ENCODE measurements at places on chromosomes 3 and 15. TPM values are rescaled to one million over a fixed set of nuclear protein-coding genes. Genes with fewer than 3 reads are reported as not detected.

DNA sequence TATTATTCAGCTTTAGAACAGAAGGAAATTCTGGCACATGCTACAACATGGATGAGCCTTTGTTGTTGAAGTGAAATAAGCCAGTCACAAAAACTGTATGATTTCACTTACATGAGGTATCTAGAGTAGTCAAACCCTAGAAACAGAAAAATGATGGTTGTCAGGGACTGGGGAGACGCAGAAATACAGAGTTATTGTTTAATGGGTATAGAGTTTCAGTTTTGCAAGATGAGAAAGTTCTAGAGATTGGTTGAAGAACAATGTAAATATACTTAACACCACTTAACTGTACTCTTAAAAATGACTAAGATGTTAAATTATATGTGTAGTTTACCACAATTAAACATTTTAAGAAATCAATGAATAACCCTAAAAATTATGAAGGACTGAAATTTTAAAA, 15.8 kb downstream of the SPTSSB start:
- DNase-seq, result no peak

DNA sequence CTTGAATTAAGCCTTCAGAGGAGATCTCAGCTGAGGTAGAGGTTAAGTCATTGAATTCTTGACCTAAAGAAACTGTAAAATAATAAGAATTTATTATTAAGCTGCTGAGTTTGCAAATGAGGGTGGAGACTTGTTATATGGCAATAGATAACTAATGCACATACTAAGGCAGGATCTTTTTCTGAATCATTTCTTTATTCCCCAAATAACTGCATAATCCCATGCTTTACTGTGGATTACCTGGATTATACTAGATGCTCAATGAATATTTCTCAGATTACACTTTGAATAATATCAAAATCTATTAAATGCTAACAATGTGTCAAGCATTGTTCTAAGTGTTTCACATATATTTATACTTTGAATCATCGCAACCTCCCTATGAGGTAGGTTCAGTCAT, 532.5 kb downstream of the NAALADL2 start:
- DNase-seq, result no peak

The COL6A5 gene
- not detected for total RNA-seq

DNA sequence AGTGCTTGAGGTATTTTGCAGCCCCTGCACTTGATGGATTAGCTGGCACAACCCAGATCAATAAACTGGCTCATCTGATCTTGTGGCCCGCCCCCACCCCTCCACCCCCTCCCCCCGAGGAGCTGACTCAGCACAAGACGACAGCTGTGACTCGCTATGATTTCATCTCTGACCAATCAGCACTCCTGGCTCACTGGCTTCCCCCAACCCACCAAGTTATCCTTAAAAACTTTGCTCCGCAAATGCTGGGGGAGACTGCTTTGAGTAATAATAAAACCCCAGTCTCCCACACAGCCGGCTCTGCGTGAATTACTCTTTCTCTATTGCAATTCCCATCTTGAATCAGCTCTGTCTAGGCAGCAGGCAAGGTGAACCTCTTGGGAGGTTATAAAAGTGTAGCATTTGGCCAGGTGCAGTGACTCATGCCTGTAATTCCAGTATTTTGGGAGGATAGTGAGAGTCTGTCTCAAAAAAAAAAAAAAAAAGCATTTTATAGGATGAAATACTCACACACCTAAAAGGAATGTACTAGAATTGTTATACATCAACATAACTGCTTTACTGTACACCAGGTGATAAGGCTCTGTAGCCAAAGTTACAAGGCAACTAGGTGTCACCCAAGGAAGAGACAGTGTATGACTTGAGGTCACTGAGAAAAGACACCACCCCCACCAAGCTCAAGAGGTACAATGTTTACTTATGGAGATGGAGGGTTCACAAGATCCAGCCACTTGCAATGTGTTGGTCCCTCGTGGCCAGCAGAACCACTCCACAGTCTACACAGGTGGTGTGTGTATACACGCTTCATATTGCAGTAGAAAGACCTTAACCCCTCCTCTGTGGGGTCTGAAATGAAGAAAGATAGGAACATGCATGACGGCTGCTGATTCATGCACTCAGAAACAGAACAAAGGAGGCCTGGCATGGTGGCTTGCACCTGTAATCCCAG, 8.6 kb downstream of the ZNF445 start:
- DNase-seq, result peak; percentile 57

- DNase-seq, result peak; percentile 98
Observed at GRCh38 chr3:110773413-110773954, 298.1 kb upstream of the NECTIN3 start.

DNA sequence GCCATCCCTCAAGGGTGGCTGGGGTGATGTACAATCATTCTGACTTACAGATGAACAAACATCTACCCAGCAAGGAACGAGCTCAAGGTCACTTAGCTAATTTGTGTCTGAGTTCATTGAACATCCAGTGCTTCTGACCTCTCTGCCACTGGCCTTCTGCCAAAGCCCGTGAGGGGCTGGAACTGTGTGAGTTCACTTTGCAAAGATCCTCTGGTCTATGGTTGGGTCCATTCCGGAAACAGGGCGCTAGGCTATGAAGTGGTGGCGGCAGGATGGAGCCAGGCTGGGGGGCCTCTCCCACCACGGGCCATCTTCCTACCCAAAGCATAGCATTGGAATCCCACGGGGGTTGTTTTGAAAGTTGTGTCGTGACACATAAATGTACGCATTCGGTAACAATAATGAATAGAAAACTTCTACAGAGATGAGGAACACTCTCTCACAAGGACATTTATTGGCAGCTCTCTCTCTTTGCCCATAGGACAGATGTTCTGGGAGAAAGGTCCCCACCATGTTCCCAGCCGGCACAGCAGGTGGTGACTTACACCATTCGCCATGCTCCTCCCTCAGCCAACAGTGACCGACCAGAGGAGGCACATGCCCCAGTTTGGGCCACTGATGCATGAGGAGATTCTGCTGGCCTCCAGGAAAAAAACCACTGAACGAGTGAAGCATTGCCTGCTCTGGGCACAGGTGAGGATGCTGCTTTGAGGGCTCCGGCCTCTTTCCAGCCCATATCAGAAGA, 214.7 kb upstream of the CHRNA7 start:
- no peak for DNase-seq

The CDHR4 gene
- not detected for total RNA-seq

GRCh38 chr3:66762916-66763693, 235.0 kb upstream of the KBTBD8 start:
- DNase-seq, result peak; percentile 90

DNA sequence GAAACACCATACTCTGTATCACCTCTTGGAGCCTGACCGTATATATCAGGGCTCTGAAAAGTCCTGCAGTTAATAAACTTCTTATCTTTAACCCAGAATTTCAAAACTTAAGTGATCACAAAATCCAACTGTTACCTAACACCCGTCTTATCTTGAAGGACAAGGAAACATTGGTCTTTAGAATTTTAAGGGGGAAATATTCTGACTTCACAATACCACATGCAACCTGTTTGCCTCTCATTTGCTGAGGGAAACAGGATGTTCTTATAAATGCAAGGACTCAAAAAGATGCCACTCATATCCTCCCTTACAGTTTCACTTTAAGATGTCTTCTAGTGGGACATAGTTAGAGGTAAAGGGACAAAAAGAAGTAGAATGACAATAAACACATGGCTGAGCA, 67.9 kb downstream of the CRTC3 start:
- no peak for DNase-seq

DNA sequence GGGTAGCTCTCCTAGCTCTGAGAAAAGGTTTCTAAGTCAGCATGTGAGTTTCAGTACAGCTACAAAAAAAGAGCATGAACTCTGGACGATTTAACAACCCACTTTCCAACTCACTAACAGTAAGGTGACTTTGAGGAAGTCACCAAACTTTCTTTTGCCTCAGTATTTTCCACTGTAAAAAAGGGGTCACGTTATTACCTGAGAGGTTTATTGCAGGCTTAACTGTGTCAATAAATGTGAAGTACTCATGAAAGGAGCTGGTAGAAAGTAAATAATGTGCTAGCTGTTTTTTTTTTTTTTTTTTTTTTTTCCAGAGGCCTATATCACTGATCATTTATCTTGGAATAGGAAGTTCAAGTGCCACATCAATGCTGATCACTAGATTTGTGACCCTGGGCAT, 89.3 kb downstream of the PLSCR2 start:
- no peak for DNase-seq

GRCh38 chr3:63774781-63775180, 44.3 kb upstream of the C3orf49 start:
- no peak for DNase-seq

The BNC1 gene
- 0.54 TPM for total RNA-seq

DNA sequence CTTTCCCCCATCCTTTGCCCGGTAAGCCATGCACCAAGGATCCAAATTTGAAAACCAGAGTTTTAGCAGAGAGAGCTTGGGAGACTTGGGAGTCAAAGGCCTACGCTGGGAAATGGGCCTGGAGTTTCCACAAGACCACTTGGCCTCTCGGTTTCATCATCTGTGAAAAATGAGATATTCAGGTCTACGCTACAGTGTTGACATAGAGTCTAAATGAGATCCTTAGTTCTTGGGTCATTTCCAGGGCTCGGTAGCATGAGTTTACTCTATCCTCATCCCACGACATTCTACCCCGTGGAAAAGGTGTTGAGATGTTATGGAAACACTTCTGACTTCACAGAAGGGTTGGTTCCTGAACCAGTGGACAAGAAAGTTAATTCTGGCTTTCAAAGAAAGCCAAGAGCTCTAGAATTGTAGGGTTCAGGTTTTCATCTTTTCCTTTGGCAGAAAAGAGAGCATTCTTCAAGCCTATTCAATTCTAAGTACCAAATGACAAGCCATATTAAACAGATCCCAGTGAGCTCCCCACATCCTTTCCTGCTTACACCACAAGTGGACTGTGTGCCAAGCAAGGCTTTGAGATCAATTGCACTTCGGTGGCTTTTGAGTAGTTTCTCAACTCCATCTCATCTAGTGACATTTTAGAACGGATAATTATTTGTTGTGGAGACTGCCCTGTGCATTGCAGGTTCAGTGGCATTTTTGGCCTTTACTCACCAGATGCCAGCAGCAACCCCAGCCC, 219.7 kb downstream of the SLCO3A1 start:
- peak; percentile 41 for DNase-seq

DNA sequence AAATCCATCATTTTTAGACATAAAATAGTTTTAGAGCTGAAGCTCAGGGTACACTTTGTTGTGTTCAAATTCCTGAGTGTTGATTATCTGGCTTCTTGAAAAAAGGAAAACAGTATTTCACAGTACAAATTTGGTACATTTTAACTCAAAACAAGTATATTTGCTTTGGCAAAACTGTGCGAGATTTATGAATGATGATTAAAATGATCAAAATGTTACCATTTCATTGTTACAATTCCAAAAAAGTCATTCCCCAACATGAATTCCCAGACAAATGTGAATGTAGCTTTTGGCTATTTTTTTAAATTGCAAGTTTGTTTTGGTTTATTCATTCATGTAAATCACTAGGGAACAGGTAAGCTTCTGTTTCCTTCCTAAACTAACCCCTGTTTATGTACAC, 347.4 kb upstream of the DCBLD2 start:
- no peak for DNase-seq

The LYZL4 gene
- not detected for total RNA-seq

DNA sequence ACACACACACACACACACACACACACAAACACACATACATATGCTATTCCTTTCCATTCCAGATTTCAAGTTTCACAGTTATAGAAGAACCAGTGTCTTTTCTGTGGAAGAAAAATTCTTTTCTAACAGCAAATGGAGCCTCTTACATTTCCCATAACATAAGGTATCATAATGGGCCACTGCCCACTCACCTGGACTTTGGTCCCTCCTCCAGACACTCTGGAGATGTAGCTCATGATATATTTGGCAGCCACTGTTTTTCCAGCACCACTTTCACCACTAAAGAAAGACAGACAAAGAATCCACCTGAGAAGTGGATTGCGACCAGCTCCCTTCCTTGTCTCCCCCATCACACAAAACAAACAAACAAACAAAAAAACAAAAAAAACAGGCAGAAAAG, 29.8 kb downstream of the LDHAL6B start:
- DNase-seq, result no peak

DNA sequence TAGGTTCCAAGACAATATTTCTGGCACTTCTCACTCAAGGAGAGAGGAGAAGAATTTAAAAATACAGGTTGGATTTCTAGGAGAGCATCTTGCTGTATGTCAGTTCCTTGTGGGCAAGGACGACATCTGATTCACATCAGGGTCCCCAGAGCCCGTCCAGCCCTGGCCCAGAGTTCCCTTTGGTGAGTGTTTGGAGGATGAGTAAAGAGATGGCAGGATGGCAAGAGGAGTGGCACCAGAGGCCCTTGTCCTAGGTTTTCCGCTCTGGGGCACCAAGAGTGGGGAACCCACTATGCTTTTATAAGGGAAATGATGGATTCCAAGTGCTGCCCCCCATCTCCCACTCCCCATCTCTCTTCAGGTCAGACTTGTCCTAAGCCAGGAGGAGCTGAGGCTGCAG, 181.8 kb downstream of the TBC1D2B start:
- no peak for DNase-seq

GRCh38 chr15:77039848-77040247, 31.1 kb downstream of the TSPAN3 start:
- DNase-seq, result no peak

- peak; percentile 24 for DNase-seq
Observed at GRCh38 chr15:68775671-68776476, 44.8 kb downstream of the ANP32A start.

The SLC22A13 gene
- under 0.01 TPM for total RNA-seq

DNA sequence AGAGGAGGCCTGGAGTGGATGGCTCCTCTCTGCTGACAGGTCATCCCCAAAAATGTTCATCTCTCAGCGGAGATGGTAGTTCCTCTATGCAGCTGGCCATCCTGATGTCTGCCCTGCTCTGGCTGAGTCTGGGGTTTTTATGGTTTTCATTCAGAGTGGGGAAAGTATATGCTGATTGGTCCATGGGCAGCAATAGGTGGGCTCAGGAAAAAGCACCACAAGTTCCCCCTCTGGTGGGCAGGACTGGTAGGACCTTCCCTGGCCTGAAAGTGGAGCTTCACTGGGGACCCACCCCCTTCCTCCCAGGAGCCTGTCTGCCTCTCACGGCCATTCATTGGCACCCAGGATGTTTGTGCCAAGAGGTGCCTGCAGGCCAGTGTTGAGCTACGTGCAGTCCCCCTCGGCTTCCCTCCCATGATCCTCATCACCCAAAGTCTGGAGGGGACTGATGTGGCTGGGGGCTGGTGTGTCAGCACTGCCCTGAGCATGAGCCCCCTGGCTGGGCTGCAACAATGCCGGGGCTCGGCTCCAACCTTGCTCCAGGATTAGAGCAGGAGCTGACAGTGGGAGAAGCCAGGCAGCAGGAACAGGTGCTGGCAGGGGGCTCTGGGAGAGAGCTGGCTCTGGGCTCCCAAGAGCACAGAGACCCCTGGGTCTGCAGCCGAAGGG, 13.1 kb upstream of the BLOC1S6 start:
- no peak for DNase-seq

GRCh38 chr15:99130765-99131440, 26.0 kb downstream of the SYNM start:
- no peak for DNase-seq

GRCh38 chr3:79039192-79039591, 728.6 kb downstream of the ROBO1 start:
- DNase-seq, result peak; percentile 60

- no peak for DNase-seq
Observed at GRCh38 chr15:44781128-44781810, 44.9 kb downstream of the TRIM69 start.

- no peak for DNase-seq
Observed at GRCh38 chr15:64044300-64045100, 1.8 kb downstream of the DAPK2 start.

All from IMR-90 (cell line).